Erythroblast (primary cell): ENCODE measurements at places on chromosomes 6 and 20.

- DNase-seq, result no peak
Measured at GRCh38 chr6:15914553-15914952, 214.3 kb upstream of the MYLIP start.

- peak; percentile 36 for DNase-seq
Measured at GRCh38 chr20:44610313-44610962, 28.1 kb downstream of the PKIG start.

DNA sequence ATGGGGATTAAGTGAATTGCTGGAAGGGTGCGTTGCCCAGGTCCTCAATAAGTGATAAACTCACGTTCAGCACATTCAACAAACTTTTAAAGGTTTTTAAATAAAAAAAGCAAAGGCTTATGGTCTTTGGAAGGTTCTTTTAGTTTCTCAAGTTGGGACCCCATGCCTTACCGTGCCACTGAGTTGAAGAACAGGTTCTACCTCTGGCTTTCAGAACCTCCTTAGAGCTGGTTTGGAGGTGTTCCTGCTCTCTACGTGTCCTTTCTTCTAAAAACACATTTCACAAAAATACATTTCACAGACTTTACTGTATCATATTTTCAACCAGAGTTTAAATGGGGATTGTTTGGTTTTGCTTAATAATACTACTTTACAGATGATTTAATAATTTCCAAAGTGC is 29.0 kb downstream of the ARID1B start:
- no peak for DNase-seq

DNA sequence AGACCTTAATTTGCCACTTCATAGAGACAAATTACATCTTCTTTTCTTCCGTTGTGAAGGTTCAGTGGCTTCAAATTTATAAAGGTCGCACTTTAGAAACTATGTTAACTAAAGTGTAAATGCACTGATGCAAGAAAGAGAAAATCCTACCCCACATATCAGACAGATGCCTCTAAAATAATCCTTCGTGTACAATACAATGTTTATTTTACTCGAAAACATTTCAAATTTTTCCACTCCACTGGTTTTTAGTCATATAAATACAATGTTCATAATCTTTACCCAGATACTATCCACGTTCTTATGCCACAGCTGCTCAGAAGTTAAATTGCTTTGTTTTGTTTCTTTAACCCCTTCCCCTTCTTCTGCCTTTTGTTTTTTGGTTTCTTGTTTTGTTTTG is 140.3 kb upstream of the LAMP5 start:
- DNase-seq, result no peak

DNA sequence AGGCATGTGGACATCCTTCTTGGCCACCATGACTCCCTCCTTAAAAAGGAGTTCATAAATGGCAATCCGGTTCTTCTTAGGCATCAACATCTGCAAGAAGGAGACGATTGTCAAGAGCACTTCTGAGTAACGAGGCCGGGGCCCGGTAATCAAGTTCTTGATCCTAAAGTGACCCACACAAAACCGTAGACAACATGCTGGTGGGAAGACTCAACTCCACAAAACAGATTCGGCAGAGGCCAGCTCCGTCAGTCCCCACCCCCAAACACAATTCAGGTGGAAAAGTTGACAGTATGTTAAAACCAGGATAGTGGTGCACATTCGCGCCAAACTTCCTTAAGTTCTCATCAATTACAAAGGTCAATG is 754 bp downstream of the RPS10 start:
- DNase-seq, result peak; percentile 67

GRCh38 chr6:10586302-10586701 is 65.2 kb downstream of the GCNT2 start:
- DNase-seq, result no peak

GRCh38 chr6:139173172-139173571 is 38.3 kb downstream of the HECA start:
- DNase-seq, result peak; percentile 24

DNA sequence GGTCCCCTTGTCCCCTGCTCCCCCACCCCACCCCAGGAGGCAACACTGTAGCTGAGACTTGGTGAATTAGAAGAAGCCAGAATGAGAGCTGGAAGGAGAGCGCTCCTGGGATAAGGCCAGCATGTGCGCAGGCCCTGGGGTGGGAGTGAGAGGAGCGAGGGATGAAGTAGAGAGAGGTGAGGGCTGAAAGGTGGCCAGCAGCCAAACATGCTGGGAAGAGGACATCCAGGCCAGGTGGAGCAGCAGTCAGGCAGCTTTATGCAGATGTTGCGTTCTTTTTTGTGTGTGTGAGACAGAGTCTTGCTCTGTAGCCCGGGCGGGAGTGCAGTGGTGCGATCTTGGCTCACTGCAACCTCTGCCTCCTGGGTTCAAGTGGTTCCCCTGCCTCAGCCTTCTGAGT is 2.2 kb upstream of the BPIFB1 start:
- DNase-seq, result no peak

DNA sequence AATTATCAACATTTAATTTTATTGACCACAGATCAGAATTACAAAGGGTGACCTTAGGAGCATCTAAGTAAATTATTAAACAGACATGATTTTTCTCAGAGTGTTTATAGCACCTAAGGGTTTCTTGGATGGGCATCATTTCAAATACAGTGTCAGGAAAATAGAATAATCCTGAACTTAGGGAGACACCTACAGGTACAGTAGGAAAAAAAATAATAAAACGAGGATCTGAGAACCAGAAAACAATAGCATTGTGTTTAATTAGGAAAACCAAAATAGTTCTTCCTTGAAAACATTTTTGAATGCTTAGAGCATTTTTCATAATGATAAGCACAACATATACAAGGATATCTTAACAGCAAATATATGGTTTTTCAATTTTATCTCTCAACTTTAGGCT is 39.2 kb downstream of the MMUT start:
- no peak for DNase-seq

GRCh38 chr6:97401533-97401932 is 118.5 kb upstream of the MMS22L start:
- DNase-seq, result no peak

DNA sequence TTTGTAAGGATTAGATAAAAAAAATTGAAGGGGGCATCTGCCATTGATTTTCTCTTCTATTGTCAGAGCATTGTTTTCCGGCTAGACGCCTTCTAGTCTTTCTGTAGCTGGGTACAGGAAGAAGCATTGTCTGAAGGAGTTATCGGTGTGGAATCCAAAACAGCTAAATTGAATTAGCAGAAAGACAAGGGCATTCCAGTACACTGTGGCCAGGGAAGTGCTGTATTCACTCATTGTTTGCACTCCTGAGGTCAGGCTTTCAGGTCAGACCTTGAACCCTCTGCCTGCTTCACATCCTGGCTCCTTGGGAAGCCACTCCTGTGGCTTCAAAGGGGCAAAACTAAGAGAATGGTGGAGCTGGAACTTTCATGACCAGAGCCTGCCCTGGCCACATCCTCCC is 81.1 kb upstream of the SNAP25 start:
- DNase-seq, result no peak

DNA sequence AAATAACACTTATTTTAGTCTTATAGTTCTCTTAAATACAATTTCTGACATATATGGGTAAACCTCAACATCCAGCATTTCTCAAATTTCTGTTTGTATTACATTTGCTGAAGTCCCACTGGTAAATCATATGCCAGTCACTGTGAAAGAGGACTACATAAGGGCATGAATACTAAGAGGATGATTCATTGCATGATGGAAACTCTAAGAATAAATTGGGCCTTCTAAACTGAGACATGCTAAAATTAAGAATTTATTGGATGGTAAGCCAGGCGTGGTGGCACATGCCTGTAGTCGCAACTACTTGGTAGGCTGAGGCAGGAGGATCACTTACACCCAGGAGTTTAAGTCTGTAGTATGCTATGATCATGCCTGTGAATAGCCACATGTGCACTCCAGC is 12.1 kb downstream of the DEFB123 start:
- no peak for DNase-seq

GRCh38 chr20:63280929-63281545 is 8.4 kb downstream of the ARFGAP1 start:
- DNase-seq, result no peak

DNA sequence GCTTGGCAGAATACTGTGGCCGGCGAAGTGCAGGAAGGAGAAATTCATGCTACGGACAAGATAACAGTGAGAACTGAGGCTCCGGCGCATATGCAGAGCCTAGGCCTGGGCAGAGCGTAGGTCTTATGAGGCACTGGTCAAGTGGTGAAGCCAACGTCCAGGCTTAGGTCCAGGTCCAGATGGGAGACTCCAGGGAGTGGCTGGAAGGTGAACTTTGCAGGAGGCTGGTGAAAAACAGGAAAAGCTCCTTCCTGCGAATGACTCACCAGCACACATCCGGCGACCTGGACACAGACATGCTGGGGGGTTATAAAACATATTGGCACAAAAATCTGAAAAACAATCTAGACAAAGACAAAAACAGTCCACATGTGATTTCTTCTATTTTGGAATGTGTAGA is 15.4 kb downstream of the C6orf141 start:
- DNase-seq, result no peak

- DNase-seq, result no peak
Measured at GRCh38 chr6:91822581-91822980, 1235.7 kb upstream of the MAP3K7 start.

DNA sequence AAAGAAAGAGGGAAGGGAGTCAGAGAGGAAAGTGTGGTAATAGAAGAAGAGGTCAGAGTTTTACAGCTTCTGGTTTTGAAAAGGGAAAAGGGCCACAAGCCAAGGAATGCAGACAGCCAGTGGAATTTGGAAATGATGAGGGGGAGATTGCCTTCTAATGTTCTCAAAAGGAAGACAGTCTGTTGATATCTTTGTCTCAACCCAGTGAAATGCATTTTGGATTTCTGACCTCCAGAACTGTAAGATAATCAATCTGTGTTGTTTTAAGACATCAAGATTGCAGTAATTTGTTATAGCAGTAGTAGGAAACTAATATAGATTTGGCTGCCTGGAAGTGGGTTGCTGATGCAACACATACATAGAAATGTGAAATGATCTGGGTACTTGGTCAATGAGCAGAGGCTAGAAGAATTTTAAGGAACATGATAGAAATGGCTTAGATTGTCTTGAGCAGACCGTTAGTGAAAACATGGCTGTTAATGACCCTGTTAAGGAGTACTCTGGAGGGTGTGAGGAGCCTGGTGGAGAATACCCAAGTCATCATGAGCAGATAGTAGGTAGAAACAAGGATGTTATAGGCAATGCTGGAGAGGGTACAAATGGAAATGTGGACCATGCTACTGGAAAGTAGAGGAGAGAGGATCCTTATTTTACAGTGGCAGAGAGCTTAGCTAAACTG is 255.8 kb upstream of the RAB32 start:
- DNase-seq, result no peak

DNA sequence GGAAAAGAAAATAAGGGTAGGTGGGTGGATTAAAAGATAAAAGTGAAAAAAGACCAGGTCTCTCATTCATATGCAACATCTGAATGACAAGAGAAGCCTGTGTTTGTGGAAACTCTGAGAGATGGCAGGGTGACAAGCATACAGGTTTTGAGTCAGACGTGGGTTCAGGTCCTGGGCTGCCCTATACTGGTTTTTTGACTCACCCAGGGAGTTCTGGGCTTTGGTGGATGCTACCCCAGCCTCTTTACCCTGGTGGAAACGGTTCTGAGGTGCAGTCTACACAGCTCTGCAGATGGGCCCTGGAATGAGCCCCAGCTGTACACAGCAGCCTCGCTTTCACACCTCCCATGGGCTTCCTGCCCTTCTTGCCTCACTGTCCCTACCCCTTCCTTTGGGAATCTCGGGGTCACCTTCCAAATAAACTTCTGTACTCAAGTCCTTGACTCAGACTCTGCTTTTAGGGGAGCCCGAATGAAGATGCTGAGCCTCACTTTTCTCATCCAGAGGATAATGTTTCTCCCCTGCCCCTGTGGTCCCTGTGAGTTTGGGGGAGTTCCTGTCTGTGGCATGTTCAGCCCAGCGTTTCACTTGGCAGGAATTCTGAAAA is 77.7 kb upstream of the CLDN20 start:
- no peak for DNase-seq

DNA sequence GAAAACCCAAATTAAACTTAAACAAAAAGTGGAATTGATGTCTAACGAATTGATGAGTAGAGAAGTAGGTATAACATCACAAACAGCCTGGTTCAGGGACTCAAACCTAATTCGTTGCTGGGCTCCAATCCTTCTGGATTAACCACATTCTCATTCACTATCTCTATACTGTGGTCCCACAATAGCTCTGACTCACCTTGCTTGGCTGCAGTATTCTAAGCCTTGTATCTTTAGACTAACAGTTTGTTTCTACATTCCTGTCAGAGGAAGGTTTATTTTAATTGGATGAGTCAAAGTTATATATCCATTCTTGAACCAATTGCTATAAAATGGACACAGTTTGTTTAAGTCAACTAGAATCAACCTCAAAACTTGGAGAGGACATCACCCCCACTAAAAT is 530.5 kb upstream of the PTCHD4 start:
- no peak for DNase-seq

DNA sequence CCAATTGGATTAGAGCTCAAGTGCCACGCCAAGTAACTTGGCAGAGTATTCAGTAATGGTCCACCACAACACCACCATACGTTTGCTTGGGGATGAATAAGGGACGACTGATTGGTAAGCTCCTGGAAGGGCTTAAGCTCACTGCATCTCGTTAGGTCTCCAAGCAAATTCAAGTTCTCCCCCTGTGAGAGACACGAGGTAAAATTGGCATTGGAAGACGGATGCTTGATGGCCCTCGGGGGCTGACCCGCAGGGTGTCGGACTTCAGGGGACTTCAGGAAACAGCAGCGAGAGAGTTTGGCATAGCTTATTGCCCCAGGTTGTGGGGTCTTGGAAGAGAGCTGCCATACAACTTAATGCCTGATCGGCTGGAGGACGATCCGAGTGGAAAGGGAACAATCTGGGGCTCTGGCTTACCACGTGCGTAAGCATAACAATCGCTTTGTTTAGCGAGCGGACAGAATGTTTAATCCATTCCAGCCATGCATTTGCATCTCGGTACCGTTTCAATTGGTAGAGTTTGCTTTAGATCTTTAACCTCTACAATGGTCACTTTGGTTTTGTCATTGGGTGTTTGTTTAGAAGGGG is 4.8 kb upstream of the ZNFX1 start:
- DNase-seq, result peak; percentile 25

- no peak for DNase-seq
Measured at GRCh38 chr20:56289652-56290051, 41.1 kb downstream of the MC3R start.

DNA sequence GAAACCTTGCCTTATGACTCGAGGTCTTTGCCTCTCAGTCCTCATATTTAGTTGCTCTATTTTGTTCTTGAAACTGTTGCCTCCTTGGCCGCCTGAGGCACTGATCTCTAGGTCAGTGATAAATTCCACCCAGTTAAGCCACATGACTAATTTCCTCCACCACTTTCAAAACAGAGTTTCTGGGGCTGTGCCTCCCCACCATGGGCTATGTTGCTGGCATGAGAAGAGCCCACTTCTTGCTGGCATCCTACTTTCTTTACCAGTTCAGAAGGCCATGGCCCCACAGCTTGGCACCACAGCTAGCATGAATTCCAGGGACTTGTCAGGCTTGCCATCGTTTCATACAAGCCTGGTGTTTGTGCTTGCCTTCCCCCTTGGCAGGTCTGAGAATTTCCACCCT is 361.4 kb upstream of the JAG1 start:
- no peak for DNase-seq
